ENCODE measurements at places on chromosomes 1 and 21.

DNA sequence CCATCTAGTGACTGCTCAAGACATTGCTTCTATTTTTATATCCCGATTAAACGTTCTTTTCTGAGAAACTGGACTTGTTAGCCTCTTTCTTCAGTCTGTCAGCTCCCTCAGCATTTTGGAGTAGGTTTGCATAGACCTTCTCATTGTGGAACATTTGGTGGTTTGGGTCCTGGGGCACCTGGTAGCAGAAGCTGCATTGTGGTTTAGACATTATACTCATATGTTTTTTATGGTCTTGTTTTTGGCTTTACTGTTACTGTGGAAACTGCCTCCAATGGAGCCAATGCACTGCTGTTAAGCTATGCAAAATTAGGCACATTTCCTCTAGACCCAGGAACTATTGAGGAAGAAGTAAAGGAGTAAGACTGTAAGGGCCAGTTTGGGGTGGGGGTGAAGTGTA, 36.7 kb upstream of the LRRC8B start:
- DNase-seq = no peak

DNA sequence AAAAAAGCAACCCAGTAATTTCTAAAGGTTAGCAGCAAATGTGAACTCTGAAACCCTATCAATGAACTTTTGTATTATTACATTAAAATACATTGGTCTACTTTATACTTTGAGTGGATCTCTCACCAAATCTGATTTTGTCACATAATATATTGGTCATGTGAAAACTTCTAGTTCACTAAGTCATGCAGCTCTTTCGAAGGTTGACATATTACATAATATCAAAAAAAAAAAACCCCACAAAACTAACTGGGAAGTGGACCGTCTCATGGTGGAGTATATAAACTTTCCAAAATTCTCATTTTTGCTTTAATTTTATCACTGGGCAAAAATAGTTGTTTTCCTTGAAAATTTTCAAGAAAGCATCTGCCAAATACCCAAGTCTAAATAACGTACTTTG, 50.4 kb downstream of the GATAD2B start:
- no peak for DNase-seq

- no peak for DNase-seq
Measured at GRCh38 chr1:27570784-27571183, 33.2 kb downstream of the AHDC1 start.

DNA sequence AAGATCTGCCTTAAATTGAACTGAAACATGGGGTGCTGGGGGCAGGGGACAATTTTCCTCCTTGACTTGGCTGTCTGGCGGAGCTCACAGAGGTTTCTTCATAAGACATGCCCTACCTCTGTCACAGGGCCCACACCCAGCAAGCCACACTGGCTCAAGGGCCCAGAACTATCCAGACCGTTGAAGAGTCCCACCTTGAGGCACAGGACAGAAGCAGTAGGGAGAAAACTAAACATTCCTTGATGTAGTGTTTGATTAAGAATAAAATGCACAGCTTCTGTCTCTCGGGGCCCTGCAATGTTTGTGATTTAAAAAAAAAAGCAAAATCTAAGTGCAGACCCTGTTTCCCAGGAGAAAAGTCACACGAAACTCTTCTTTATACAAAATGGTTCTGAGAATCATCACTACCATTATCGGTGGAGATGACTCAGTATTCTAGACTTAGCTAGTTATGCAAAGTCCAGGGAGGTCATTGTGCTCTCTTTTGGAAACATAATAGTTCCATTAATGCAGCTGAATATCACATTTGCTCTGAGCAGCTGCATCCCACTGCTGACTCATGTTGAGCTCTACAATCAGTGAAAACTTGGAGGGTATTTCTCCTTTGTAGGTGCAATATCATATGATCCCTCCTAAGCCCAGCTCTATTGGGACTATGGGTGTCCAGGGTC, 53.6 kb upstream of the DIRAS3 start:
- DNase-seq = no peak

DNA sequence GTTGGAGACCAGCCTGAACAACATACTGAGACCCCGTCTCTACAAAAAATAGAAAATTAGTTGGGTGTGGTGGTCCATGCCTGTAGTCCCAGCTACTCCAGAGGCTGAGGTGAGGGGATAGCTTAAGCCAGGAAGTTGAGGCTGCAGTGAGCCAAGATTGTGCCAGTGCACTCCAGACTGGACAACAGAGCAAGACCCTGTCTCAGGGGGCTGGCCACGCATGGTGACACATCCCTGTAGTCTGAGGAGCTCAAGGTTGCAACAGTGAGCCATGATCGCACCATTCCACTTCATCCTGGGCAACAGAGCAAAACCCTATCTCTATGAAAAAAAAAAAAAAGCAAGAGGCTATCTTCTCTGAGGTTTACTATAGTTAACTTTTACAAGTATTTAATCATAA, 12.7 kb upstream of the UBE4B start:
- no peak for DNase-seq

DNA sequence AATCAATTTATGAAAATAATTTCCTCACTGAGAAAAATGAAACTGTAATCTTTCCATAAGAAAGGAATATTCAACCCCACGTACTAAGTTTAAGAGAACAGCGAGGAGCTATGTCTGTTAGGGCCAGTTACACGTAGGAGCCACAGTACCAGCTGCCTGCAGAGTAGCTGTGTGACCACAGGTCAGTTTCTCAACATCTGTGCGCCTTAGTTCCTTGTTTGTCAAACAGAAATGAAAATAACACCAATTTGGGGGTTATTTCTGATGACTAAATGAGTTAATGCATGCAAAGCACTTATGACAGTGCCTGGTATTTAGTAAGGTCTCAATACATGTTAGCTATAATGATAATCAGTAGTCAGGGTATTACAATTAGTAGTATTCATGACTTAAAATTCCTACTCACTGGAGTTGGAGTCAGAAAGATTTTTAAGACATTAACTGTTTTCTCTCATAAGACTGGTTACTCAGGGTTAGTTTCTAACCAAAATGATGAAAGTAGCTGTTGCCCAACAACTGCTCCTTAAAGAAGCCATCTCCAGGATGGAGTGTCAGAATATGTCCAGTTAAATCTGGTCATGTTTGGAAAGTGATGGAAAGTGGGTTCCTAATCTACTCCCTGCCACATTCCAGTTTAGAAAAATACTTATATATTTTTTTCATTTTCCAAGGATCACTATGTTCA, 85.8 kb upstream of the ZNF648 start:
- DNase-seq = no peak

- peak; percentile 98 for DNase-seq
Measured at GRCh38 chr21:34593423-34593822, 21.5 kb downstream of the RCAN1 start.

DNA sequence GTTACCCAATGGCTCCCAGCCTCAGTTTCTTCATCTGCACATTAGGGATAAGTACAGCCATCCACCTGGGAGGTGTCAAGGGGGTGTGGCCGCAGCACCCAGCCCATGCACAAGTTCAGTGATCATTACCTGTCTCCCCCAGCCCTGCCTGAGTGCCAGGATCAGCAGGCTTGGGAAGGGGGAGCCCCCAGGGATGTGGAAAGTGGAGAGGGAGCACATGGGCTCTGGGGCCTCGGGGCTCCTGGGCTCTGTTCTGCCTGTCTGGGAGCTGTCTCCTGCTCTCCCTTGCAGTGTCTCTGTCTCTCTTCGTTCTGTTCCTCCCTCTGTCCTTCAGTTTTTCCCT, 10.8 kb upstream of the PADI1 start:
- no peak for DNase-seq

GRCh38 chr1:61124696-61125095, 42.3 kb downstream of the NFIA start:
- peak; percentile 42 for DNase-seq

DNA sequence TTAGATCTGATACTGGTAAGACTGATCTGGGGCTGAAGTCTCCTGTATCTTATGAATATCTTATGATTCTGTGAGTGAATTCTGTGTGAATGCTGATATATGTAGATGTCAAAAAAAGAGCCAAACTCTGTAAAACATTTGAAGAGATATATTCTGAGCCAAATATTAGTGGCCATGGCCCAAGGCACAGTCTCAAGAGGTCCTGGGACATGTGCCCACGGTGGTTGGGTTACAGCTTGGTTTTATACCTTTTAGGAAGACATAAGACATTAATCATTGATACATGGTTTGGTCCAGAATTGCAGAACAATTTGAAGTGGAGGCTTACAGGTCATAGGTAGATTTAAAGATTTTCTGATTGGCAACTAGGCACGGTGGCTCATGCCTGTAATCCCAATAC, 118.3 kb downstream of the KCNK1 start:
- DNase-seq = no peak

GRCh38 chr1:22225858-22226589, 83.1 kb upstream of the WNT4 start:
- DNase-seq = no peak

DNA sequence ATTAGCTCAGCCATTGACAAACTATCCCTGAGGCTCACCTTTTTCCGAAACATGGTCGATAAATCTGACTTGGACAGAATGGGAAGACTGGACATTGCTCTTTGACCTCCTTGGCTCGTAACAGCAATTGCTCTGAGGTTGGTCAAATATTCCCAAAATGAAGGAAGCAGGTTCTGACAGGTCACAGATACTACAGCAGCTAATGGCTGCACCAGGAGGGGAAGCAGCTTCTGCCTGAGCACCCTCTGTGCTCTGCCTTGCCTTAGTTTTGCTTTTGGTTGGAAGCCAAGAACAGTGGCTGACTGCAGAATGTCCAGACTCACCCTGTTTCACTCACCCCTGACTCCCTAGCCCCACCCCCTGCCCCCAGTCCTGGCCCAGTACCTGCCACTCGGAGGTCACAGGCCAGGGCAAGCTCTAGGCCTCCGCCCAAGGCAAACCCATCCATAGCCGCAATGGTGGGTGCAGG, 15.4 kb downstream of the ECHDC2 start:
- no peak for DNase-seq

DNA sequence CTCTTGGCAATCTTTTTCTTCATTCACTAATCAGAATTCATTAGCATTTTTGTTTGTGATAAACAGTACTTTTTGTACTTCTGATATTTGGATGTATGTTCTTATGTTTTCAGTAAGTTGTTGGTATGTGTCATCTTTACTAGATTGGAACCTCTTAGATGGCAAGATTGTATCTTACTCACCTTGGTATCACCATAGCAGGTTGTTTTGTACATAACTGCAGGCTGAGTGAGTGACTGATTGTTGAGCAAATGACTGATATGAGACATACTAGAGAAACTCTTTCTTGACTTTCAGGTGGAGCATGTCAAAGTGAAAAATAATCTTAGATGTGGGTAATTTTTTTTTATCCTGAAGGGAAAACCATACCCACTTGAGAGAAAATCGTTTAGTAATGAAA, 173.7 kb downstream of the CLEC20A start:
- no peak for DNase-seq

DNA sequence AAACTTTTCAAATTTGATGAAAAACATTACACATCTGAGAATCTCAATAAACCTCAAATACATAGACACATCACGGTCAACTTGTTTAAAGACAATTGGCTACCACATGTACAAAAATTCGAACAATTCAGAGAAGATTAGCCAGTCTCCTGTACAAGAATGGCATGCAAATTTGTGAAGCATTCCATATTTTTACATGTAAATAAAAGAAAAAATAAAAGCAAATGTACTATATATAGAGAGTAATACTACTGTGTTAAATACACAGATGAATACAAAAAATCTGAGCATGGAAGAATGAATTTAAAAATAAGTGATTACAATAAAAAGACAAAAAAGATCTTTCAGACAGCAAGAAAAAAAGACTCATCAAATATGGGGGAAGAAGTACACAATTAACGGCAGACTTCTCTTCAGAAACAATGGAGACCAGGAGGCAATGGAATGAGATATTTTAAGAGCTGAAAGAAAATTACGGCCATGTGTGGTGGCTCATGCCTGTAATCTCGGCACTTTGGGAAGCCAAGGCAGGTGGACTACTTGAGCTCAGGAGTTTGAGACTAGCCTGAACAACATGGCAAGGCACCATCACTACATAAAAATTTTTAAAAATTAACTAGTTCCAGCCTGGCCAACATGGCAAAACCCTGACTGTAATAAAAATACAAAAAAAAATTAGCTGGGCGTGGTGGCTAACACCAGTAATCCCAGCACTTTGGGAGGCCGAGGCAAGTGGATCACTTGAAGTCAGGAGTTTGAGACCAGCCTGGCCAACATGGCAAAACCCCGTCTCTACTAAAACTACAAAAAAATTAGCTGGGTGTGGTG, 23.2 kb downstream of the HAX1 start:
- peak; percentile 20 for DNase-seq

- DNase-seq = no peak
Measured at GRCh38 chr1:57868239-57868638, 444.4 kb upstream of the DAB1 start.

GRCh38 chr1:98797506-98797905, 136.0 kb downstream of the SNX7 start:
- no peak for DNase-seq

- no peak for DNase-seq
Measured at GRCh38 chr1:231235526-231236207, 5.3 kb upstream of the GNPAT start.

- no peak for DNase-seq
Measured at GRCh38 chr21:24255591-24255990, 1351.7 kb downstream of the MRPL39 start.

GRCh38 chr1:207695891-207696290, 51.0 kb downstream of the CR1L start:
- DNase-seq = no peak

GRCh38 chr1:233381806-233382205, 54.3 kb downstream of the MAP3K21 start:
- DNase-seq = no peak

DNA sequence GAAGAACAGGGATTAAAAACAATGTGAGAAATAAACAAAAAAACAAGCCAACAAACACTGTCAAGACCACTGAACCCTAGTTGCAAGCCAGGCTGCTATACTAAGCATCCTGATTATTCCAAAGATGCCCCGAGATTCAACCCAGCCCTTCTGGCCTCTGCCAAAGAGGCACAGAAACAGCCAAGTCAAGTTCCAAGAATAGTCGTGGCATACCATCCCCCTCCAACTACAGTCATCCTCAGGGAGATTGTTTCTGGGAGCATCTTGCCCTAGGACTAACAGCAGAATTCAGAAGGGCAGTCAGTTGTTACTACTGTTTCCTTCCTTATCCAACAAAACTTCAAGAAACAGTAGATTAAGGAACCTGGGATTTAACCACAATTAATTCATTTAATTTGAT, 52.3 kb downstream of the ABL2 start:
- no peak for DNase-seq

GRCh38 chr1:87474098-87474497, 145.4 kb downstream of the LMO4 start:
- DNase-seq = no peak
